ENCODE measurements at places on chromosomes 1 and 21. TPM values are rescaled to one million over a fixed set of nuclear protein-coding genes. Genes with fewer than 3 reads are reported as not detected.

- H3K4me3 ChIP-seq, result no peak overlapping the region
- no peaks in the 10 kb centered on the region for H3K27me3 ChIP-seq
- H3K36me3 ChIP-seq, result no peaks in the 10 kb centered on the region
- no peak for DNase-seq
- no peak overlapping the region for H3K27ac ChIP-seq
These were observed 41.7 kb upstream of the ANGPTL1 start for GRCh38 chr1:178912597-178912996.

GRCh38 chr1:5951846-5952410, 40.3 kb downstream of the NPHP4 start:
- no peak for DNase-seq
- peaks cover 11% of the 10 kb centered on the region for H3K36me3 ChIP-seq
- H3K4me3 ChIP-seq, result no peak overlapping the region
- no peaks in the 10 kb centered on the region for H3K27me3 ChIP-seq

DNA sequence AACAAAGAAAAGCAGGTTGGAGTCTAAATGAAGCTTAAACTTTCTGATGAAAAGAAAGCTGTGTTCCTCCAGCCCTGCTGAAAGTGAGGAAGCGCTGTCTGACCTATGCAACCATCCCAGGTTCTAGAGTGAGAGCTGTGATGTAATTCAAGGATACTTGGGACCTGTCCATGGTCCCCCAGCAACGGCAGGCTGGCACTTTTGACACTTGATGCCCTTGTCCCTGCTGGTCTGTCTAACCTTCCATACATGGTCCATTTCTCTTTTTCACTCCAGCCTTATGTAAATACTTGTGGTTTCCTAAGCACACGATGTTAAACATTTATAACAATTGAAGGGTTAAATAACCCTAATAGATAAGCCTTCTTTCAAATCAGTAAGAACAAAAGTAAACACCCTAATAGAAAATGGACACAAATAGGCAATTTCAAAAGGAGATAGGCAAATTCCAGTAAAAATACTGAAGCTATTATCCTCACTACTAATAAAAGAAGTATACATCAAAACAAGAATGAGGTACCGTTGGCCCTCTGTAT, 17.7 kb upstream of the KDM4A start:
- H3K4me1 ChIP-seq, result peaks cover 6% of the 10 kb centered on the region
- no peak for DNase-seq
- no peaks in the 10 kb centered on the region for H3K36me3 ChIP-seq
- no peak overlapping the region for H3K27ac ChIP-seq

DNA sequence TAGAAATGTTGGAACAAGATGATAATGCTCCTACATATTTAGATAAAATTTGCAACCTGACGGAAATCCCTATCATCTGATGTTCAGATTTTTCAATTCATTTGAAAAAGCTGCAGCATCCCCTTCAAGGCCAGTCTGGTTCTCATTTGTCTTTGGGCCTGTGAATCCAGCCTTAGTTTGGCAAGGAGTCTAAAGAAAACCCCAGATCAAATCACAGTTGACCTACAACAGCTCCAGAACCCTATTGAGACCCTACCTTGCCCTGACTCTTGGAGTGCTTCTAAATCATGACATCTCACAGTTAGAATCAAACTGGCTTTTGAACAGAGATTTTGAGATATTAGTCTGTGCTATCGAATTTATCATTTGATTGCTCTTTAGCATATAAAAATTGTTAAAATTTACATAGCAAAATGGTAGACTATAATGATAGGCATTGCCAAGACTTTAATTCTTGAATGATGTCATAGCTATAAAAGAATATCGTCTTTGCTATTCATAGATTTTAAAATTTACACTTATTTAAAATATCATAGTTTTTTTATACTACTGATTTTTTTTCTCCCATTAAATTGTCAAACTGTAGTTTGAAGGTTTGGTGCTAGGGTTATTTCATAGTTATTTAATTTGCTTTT, 2.2 kb downstream of the PPP2R5A start:
- peaks cover 36% of the 10 kb centered on the region for H3K4me1 ChIP-seq
- no peak for DNase-seq
- H3K4me3 ChIP-seq, result peak overlapping the region; percentile 72
- no peaks in the 10 kb centered on the region for H3K36me3 ChIP-seq
- H3K27ac ChIP-seq, result peak overlapping the region; percentile 94

GRCh38 chr1:236336084-236336483, 54.3 kb upstream of the ERO1B start:
- no peak for DNase-seq
- no peak overlapping the region for H3K27ac ChIP-seq
- H3K36me3 ChIP-seq, result no peaks in the 10 kb centered on the region
- no peaks in the 10 kb centered on the region for H3K4me1 ChIP-seq
- no peaks in the 10 kb centered on the region for H3K27me3 ChIP-seq

- no peaks in the 10 kb centered on the region for H3K27me3 ChIP-seq
- H3K27ac ChIP-seq, result peak overlapping the region; percentile 99
- peak overlapping the region; percentile 99 for H3K4me3 ChIP-seq
- DNase-seq, result no peak
- no peaks in the 10 kb centered on the region for H3K36me3 ChIP-seq
These were observed 782 bp downstream of the CSDE1 start for GRCh38 chr1:114756949-114757454.

DNA sequence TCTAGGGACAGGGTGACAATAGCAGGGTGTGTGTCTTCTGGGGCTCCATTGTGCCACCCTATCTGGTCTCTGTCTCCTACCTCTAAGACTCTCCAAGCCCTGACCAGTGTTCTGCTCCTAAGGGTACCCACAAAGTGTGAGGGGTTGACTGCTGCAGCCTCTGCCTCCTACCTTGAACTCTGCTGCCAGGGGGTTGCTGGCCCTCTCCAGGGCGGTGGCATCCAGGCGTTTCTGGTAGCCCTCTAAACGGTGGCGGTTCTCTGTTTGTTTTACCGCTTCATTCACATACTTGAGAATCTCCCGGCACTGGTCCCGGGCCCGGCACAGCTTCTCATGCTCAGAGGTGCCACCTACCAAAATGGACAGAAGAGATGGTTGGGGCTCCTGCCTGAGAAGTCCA, 24.4 kb downstream of the LRRC71 start:
- H3K27me3 ChIP-seq, result no peaks in the 10 kb centered on the region
- no peak for DNase-seq
- peaks cover 5% of the 10 kb centered on the region for H3K4me1 ChIP-seq

- H3K4me1 ChIP-seq, result no peaks in the 10 kb centered on the region
- no peak overlapping the region for H3K4me3 ChIP-seq
- H3K27me3 ChIP-seq, result no peaks in the 10 kb centered on the region
- H3K36me3 ChIP-seq, result no peaks in the 10 kb centered on the region
- H3K27ac ChIP-seq, result no peak overlapping the region
These were observed 251.7 kb upstream of the DPYD start for GRCh38 chr1:98172578-98172977.

DNA sequence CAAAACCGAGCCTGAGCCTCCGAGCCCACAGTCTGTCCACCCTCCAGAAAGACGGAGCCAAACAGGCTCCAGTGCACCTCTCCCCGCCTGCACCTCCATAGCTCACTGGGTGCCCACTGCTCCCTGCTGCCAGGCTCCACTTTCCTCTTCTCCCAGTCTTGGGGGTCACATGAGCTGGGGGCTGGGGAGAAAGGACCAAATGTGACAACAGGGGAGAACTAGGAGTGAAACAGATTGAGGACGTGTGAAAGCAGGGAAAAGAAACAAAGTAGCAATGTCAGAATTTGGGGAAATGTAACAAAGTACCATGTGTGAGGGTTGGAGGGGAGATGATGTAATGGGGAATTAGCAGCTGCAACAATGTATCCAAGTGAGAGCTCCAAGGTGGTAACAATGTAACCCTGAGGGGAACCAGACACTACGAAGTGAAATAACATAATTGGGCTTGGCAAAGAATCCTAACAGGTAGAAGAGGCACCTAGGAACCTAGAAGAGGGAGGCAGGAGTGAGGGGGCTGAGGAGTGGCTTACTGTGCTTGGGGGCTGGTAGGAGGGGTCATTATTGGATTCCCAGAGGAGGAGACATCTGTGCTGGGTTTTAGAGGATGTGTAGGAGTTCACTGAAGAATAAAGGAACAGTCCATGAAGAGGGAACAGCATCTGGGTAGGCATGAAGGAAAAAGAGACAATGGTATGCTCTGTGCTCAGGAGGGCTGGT, 12.5 kb downstream of the SDC3 start:
- H3K36me3 ChIP-seq, result no peaks in the 10 kb centered on the region
- H3K27me3 ChIP-seq, result no peaks in the 10 kb centered on the region
- DNase-seq, result no peak
- H3K4me1 ChIP-seq, result no peaks in the 10 kb centered on the region
- H3K4me3 ChIP-seq, result no peak overlapping the region

- no peak overlapping the region for H3K4me3 ChIP-seq
- H3K36me3 ChIP-seq, result no peaks in the 10 kb centered on the region
- H3K27ac ChIP-seq, result no peak overlapping the region
These were observed 2.7 kb downstream of the GORAB start for GRCh38 chr1:170534626-170535147.

- no peak overlapping the region for H3K27ac ChIP-seq
- DNase-seq, result no peak
- H3K4me1 ChIP-seq, result no peaks in the 10 kb centered on the region
- no peaks in the 10 kb centered on the region for H3K27me3 ChIP-seq
- H3K4me3 ChIP-seq, result no peak overlapping the region
These were observed 6.4 kb upstream of the GSTM4 start for GRCh38 chr1:109649491-109649914.

DNA sequence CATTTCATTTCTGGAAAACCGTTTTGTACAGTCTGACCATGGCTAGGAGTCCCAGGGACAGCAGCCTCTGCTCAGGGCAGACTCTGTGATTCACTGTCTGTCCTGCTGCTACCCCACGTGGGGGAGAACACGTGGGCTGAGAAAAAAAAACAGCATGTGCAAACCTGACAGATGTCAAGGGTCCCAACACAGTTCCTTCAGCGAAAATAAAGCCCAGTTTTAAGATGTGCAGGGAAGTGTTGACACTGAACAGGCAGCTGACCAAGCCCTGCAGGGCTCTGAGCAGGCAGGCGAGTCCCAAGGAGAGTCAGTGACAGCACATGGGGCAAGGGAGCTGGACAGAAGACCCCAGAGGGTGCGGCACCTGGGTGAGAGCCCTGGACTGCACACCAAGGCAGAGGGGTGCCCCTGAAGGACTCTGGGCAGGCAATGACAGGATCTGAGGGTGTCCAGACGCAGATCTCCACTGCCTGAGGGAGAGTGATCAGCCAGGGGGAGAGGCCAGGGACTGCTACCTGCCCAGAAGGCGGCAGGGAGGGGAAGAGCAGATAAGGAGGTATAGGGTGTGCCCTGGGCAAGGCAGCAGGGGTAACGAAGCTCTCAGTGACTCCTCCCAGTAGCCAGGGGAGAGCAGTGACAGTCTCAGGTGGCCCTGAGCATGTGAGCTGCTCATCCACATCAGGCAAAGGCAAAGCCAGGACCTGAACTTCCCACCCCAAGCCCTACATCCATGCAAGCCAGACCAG, 5.1 kb upstream of the SPATC1L start:
- H3K4me3 ChIP-seq, result no peak overlapping the region
- H3K4me1 ChIP-seq, result peaks cover 23% of the 10 kb centered on the region
- H3K27ac ChIP-seq, result no peak overlapping the region
- no peak for DNase-seq
- H3K27me3 ChIP-seq, result no peaks in the 10 kb centered on the region

DNA sequence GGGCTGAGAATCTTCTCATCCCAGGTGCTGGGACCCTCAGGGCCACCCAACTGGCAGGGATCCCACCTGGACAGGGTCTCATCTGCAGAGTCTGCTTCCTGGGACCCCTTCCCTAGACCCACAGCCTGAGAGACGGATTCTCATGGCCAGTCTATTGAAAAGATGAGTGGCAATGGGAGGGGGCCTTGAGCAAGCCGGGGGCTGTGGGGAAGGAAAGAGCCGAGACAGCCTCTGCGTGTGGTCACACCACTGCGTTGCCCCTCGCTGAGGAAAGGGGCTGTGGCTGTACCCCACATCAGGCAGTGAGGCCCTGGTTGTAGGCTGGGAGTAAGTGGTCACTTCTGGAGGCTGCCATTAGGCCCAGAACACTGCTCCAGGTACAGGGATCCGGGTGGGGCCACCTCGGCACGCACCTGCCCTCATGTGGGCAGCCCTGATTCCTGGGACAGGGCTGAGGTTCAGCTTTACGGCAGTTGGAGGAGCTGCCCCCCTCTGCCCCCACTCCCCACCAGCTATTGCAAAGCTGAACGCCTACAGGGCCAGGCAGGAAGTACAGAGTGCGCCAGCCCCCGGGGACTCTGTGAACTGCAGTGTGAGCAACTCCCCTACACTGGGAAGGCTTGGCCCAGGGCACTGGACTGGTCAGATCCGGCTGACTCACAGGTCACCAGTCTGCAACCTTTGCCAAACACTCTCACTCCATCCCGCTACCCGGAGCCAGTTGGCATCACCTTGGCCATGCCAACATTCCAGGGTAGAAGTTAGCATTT, 106.9 kb downstream of the RIPK4 start:
- H3K4me3 ChIP-seq, result no peak overlapping the region
- H3K27me3 ChIP-seq, result no peaks in the 10 kb centered on the region
- H3K4me1 ChIP-seq, result peaks cover 16% of the 10 kb centered on the region

GRCh38 chr1:158177700-158178450, 2.8 kb upstream of the CD1D start:
- no peaks in the 10 kb centered on the region for H3K36me3 ChIP-seq
- DNase-seq, result peak; percentile 25
- no peak overlapping the region for H3K27ac ChIP-seq
- peaks cover 18% of the 10 kb centered on the region for H3K4me1 ChIP-seq
- no peaks in the 10 kb centered on the region for H3K27me3 ChIP-seq

DNA sequence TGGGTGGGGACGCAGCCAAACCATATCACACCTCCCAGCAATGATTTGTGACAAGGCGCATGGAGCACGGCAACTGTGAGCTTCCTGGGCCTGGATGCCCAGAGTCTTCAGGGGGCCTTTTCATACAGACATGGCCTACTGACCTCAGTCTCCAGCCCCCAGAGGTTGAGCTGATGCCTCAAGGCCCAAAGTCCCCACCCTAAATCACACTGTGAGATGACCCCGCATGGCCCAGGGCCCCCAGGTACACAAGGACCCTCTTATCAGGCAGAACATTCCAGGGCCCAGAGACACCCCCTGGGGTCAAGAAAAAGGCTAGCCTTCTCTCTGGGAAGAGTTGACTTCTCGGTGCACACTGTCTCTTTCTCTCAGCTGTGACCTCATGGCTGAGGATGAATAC, 179.7 kb upstream of the C1orf174 start:
- no peak overlapping the region for H3K27ac ChIP-seq
- no peaks in the 10 kb centered on the region for H3K4me1 ChIP-seq
- no peak overlapping the region for H3K4me3 ChIP-seq
- H3K36me3 ChIP-seq, result no peaks in the 10 kb centered on the region
- H3K27me3 ChIP-seq, result no peaks in the 10 kb centered on the region
- DNase-seq, result no peak

The RAB42 gene
- 0.17 TPM for polyA plus RNA-seq

All from keratinocyte (primary cell).